CD14-positive monocyte (primary cell): ENCODE measurements at places on chromosomes 7 and 10. TPM values are rescaled to one million over a fixed set of nuclear protein-coding genes. Genes with fewer than 3 reads are reported as not detected.

Gene PTF1A
- not detected for polyA plus RNA-seq

Gene CCDC172
- polyA plus RNA-seq, result not detected

Gene ZNF25
- polyA plus RNA-seq, result 5.5 TPM

Gene MET
- polyA plus RNA-seq, result not detected in 2 replicates

Gene HILPDA
- polyA plus RNA-seq, result 3.8 and 7.9 TPM in 2 replicates

Gene SERPINE1
- polyA plus RNA-seq, result 0.11 and 0.21 TPM in 2 replicates

Gene SRGN
- polyA plus RNA-seq, result 1,724 TPM

Gene ANKRD1
- polyA plus RNA-seq, result not detected

Gene SLC35G1
- polyA plus RNA-seq, result 0.52 TPM

Gene SNCG
- polyA plus RNA-seq, result not detected

DNA sequence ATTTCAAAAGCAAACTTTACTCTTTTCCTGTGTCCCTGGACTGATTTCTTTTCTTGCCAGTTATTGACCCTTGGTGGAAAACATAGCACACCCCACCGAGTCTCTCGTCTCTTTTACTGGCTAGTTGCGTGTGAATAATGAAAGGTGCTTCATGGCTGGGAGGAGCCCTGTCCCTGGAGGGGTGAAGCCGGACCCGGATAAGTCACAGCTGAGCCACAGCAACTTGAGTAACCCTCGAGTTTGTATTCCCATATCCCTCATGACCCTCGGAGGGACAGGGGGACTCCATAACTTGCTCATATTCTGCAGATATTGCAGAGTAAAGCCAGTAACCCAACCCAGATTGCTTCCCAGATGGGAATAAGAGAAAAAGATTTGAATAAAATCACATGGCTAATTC, 147.5 kb upstream of the FRMD4A start:
- no peak for DNase-seq

- no peak for DNase-seq
These were observed 19.4 kb downstream of the JCAD start for GRCh38 chr10:30039988-30040387.

- no peak for DNase-seq
These were observed 134.0 kb downstream of the PAXIP1 start for GRCh38 chr7:154868921-154869320.

- peak; percentile 63 for DNase-seq
These were observed 5.8 kb upstream of the PDCD4 start for GRCh38 chr10:110865809-110866482.

GRCh38 chr10:18610517-18610916, 40.9 kb downstream of the NSUN6 start:
- no peak for DNase-seq

GRCh38 chr10:71241830-71242621, 29.7 kb downstream of the UNC5B start:
- DNase-seq, result no peak

- no peak for DNase-seq
These were observed 23.0 kb downstream of the PTPRN2 start for GRCh38 chr7:158564663-158565035.

DNA sequence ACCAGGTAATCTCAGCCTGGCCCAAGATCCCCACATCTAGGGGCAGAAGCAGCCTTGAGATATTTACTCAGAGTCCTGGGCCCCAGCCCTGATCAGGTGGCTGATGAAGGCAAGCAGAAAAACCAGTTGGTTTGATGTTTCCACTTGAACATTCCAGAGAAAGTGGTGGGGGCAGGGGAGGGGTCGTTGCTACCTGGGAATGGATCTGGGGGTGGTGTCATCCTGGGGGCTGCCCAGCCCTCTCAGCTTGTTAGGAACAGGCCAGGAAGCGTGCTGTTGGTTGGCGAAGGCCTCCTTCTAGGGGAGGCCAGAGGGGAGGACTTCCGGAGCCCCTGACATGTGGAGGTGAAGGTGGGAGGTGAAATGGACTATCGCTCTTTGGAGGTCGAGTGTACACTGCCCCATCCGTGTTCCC, 3.7 kb upstream of the ABHD11 start:
- no peak for DNase-seq

DNA sequence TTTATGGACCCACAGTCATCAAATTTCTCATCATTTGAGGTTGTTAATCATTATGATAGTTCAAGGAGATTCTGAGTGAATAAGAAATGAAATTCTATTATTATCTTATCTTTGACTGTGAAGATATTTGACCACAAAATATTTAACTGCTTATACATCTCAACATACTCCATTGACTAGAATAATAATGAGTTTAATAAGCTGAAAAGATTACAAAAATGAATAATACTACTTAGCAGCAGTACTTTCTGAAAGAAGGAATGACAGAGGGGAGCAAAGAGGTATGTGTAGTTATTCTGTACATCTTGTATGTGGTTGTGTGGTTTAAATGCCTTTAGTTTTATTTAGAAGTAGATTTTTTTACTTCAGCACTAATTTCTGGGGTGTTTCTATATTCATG, 214.2 kb downstream of the PRKG1 start:
- DNase-seq, result no peak

DNA sequence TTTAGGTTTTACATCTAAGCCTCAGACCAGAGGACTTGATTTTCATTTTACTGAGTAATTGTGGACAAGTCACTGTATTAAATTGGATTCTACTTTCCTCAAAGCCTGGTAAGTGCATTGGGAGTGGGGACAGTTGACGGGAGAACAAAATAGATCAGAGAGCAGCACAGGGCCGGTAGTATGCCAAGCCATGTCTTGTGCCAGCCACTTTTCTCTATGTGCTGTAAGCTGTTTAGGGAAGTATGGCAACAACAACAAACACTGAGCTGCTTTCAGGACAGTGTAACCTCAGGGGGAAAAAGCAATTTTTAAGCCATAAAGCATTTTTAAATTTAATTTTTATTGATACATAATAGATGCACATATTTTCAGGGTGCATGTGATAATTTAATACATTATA, 365.9 kb upstream of the IGFBP3 start:
- DNase-seq, result no peak

GRCh38 chr10:10589540-10590303, 427.9 kb upstream of the CELF2 start:
- peak; percentile 1 for DNase-seq

DNA sequence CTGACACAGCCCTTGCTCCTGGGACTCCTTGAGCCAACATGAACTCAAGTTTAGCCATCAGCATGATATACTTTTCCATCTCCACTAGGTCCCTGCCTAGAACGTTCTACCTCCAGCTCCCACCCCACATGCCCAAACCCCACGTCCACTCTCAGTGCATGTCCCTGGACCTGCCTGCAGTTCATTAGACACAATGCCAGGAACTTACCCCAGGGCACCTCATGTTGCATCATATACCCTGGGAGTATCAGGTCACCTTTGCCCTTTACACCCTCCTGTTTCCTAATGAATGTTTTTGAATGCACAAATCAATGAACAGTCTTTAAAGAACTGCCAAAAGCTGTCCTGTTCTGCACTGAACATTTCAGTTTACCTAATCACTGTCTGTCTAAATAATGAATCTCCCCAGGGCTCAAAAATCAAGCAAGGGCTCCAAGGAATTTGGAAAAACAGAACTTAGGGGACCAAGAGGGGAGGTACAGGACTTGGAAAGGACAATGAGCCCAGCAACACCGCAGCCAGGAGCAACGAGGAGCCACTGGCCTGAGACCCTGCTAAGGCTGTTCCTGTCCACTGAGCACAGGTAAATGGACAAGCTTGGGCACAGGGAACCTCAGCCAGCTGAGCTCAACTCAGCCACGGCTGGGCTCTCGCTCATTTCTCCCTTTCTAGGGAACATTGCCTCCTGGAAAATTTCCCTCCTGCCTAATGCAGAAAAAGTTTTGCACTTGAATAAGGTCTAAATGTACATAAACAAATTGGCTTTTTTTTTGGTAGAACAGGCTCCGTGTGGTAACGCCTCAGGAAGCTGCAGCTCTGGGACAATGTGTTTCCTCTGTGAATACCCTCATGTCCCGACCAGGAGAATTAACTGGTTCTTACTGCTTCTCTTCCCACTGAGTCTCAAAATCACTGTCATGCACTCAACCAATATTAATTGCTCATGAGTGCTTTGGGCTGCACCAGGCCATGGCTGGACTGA, 7.4 kb downstream of the MAT1A start:
- DNase-seq, result no peak

- DNase-seq, result no peak
These were observed 16.0 kb upstream of the GDI2 start for GRCh38 chr10:5829267-5829666.

GRCh38 chr10:17229016-17229716, 1.1 kb downstream of the VIM start:
- DNase-seq, result peak; percentile 94

DNA sequence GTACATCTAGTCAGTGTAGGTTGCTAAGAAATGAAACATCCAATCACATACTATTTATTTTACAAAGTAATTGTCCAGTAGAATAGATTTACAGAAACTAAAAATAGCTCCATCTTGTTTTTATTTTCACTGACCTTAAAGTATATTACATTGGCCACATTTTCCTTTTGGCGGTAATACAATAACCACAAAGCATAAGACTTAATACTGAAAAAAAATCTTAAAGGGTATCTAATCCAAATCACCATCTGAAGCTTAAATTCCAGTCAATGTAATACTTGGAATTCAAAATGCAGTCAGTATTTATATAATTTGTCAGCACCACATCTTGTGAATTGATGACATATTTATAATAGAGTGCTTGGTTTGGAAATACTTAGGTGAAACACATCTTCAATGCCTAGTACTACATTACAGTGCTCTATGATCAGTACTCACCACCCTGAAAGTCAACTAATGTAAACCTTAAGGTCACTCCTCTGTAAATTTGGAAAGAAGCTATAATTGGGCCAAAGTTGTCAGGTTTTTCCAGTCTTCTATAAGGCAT, 8.9 kb downstream of the ANKMY2 start:
- DNase-seq, result no peak

DNA sequence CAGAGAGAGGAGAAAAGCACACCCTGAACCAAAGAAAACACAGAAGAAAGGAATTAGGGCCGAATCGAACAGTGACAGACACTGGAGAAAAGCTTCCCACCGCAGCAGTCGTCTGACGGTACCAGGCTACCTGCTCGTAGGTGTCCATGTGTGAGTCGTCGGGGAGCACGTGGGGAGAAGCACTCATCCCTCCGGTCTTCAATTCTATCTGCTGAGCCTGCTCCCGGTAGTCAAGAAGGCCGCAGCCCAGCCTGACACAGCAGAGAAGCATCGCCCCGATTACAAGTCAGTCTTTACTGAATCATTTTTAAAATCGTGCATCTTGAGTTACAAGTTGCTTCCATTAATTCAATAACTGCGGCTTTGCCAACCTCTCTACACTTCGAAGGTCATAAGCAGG, 24.5 kb downstream of the PITRM1 start:
- DNase-seq, result no peak

- DNase-seq, result peak; percentile 20
These were observed 15.2 kb upstream of the EGR2 start for GRCh38 chr10:62831346-62831745.

- DNase-seq, result no peak
These were observed 142.1 kb downstream of the SND1 start for GRCh38 chr7:127794136-127794535.

DNA sequence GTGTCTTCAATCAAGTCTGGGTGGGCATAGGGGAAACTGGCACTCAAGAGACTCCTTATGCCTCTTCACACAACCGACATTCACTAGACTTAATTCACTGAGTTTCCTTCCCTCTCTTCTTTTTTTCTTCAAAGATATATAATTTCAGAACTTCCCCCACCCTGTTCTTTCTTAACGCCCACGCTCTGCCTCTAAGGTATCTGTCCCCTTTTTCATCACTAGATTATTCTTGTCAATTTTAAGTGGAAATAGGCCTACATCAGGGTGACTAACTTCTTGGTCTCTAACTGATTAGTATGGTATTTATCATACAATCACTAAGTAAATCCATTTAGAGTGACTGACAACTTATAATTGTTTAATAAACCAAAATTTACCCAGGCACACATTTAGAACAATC, 126.7 kb downstream of the CDCA7L start:
- no peak for DNase-seq

GRCh38 chr7:11831736-11832495, at the start of gene THSD7A:
Gene THSD7A (minus strand): TSS chr7:11832198. CDS start chr7:11831946, 252 bp downstream.
- no peak for DNase-seq

DNA sequence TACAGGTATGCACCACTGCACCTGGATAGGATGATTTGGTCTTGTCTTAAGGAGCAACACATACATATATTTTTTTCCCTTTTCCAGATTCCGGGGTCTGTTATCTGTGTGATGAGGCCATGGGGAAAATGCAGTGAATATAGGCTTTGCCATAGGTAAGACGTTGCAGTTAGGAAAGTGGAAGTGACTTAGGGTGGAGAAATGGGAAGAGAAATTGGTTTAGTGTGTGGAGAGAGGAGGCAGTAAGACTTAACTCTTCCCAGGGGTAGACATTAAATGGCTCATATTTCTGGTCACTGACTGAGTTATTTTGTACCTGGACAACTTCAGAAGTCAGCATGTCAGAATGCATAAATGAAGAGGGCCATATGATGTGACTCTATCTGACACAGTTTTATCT, 66.7 kb downstream of the PFKFB3 start:
- DNase-seq, result peak; percentile 44

DNA sequence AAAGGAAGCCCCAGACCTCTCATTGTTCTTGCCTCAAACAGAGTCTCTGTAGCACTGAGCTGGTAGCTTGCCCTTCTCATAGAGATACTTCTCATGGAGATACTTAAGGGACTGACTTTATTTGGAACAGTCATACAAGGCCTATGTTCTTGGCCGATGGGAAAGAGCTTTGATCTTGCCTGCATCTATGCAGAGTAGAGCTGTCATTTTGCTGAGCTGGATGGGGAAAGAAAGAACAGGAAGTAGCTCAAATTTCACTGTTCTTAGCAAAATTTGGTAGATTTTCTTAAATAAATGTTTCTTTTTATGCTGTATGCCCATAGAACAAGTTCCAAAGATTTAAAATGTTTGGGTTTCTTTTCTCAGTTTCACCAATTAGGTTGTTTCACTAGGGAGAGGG, 119.3 kb upstream of the SEC61G start:
- no peak for DNase-seq

- DNase-seq, result no peak
These were observed 70.0 kb downstream of the AFAP1L2 start for GRCh38 chr10:114334301-114334700.

- no peak for DNase-seq
These were observed 28.0 kb upstream of the NDST2 start for GRCh38 chr10:73839276-73839966.

- peak; percentile 96 for DNase-seq
These were observed at the start of gene MTG1 for GRCh38 chr10:133394064-133394663. Gene MTG1 (plus strand): TSS chr10:133394157. CDS start chr10:133394221, 64 bp downstream.

GRCh38 chr10:7334642-7334964, 76.2 kb downstream of the SFMBT2 start:
- DNase-seq, result no peak
